HCEC 1CT (cell line): ENCODE measurements at places on chromosomes 7 and 10.

DNA sequence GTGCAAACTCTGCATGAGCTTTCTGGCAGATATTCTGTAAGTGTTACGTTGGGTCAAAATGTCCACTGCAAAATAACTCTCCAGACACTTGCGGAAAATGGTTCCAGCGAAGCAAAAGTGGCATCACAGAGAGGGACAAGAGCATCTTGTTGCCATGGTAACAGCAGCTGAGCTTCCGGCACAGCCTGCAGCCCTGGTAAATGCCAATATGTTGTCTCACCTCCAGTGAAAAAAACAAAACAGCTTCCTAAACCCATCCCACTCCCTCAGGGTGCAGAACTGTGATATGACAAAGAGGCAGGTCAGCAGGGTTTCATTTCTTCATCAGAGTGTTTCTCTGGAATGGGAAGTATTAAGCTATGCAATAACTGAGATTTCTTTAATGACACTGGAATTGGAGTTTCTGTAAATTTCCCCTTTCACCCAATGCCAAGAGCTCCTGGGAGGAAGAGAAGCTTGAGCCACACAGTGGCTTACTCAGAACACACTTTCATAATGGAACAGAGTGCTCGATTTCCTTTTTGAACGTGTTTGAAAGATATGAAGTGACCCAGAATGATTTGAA, 65.6 kb downstream of the FOXI2 start:
- no peak for DNase-seq

DNA sequence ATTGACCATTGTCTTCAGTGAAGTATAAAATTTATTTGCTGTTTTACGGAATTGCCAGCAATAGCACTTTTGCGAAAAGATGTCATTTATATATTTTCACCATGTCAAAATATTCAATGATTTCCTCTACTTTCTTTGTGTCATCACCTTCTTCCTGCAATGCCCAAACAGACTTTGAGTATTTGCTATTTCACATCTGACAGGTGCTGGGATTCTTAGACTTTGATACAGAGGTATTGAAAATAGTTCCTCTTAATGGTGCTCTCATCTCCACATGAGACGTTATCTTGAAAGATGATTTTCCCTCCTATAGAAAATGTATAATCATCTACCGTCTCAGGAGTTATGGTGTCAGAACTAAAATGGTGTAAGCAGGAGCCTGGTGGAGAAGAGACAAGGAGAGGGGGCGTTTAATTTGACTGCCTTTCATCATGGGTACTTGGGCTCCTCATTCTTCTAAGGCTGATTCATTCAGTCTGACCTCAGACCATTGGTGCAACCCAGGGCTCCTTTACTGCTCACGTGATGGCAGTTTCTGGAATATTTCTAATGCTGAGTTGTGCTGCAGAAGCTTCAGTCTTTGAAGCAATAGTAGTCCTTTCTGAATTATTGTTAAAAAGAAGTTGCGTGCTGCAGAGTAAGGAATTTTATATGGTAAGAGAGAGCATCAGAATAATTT, 404.6 kb downstream of the PHTF2 start:
- DNase-seq, result no peak

GRCh38 chr10:72597897-72598296, 28.0 kb downstream of the MICU1 start:
- DNase-seq, result no peak

DNA sequence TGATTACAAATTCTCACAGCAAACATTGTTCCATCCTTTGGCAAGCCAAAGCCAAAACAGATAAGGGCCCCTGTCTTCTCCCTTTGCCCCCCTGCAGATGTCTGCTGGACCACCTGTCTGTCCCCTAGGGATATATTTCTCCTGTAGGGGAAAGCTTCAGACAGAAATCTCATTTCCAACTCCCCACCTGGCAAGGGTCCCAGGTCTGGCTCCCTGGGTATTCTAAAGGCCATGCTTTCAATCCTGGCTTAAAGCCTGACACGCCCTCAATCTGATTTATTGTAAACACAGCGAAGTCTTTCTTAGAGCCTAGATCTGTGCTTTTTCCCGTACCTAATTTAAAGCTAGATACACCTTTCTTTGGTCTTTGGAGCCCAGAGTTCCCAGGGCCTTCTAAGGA, 66.1 kb downstream of the KCNMA1 start:
- no peak for DNase-seq

- no peak for DNase-seq
Observed at GRCh38 chr10:95644901-95645300, 11.6 kb downstream of the ALDH18A1 start.

DNA sequence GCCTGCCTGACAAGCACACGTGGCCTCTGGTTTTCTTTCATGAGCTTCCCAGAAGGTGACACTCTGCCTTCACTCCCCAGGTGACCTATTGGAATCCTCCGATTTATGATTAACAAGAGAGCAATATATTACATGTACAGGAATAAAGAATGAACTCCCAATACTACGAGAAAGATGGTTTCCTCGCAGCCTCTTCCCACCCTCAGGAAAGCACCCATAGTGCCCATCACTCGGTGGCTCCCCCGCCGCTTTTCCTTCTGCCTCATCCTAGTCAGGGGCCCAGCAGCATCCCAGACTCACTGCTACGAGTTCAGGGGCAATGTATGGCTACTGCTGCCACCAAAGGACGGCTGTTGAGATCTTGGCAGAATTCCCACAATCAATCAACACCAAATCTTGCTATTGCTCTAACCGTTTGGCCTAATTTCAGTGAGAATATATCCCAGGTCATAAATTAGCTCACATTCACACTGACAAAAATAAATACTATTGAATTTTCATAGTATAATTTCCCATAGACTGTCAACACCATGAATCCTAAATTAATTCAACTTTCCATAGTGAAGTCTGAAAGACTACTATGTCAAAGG, 196.3 kb downstream of the TNS3 start:
- no peak for DNase-seq

DNA sequence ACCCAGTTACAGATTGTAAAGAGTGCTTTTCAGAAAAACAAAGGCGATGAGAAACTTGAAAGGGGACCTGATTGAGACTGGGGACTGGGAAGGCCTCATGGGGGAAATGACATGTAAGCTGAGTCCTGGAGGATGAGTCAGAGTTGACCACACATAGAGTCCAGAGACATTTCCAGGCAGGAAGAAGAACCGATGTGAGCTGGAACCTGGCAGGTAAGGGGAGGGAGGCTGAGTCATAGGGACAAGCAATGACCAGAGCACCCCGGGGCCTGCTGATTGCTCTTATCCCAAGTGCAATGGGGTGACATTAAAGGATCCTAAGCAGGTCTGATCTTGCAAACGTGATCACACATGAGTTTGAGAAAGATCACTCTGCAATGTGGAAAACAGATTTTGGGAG, 11.7 kb downstream of the TLL2 start:
- DNase-seq, result no peak

- no peak for DNase-seq
Observed at GRCh38 chr7:77367976-77368375, 48.2 kb downstream of the GSAP start.

GRCh38 chr7:33932221-33932620, 26.9 kb downstream of the BMPER start:
- no peak for DNase-seq

- no peak for DNase-seq
Observed at GRCh38 chr7:36788825-36789470, 64.7 kb upstream of the AOAH start.

GRCh38 chr10:124022066-124022465, 71.3 kb downstream of the CHST15 start:
- DNase-seq, result no peak

GRCh38 chr10:4354382-4354812, 471.6 kb upstream of the AKR1E2 start:
- DNase-seq, result no peak

DNA sequence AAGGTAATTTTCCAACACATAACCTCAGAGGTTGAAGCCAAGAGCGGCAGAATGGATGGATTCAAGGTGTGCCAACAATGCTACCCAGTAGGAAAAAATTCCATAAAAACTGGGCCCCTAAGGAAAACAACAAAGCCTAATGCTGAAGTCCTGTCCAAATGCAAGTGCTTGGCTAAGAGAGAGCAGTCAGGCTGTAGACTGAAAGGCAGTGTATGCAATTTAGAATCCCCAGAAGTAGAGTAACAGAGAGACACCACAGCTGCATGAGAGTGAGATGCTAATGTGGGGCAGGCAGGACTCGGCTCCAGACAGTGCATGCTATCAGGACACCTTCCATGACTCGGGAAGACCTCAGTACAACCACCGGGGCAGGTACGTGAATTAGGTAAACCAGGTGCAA, 124.5 kb downstream of the ZFAND4 start:
- DNase-seq, result no peak
